ENCODE measurements at places on chromosomes 4 and X. TPM values are rescaled to one million over a fixed set of nuclear protein-coding genes. Genes with fewer than 3 reads are reported as not detected.

DNA sequence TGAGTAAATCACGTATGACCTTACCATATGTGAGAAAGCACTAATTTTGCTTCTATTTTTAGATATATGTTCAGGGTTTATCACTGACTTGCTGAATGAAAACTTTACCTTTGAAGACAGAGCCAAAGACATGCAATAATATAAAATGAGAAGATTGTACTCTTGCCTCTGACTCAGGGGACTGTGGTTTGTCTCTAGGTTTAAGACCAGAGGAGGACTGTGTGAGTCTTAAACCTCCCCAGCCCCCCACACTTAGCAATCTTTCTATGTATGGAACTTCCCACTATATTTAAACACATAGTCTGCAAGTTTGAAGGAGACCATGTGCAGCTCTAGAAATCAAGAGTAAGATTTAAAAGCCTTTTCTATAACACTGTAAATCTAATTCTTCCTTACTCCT lies 368.7 kb upstream of the FAM241A start:
- H3K27me3 ChIP-seq: no peaks in the 10 kb centered on the region
- no peak overlapping the region for H3K27ac ChIP-seq
- peaks cover 4% of the 10 kb centered on the region for H3K4me1 ChIP-seq
- no peak overlapping the region for H3K4me3 ChIP-seq
- H3K36me3 ChIP-seq: no peaks in the 10 kb centered on the region

GRCh38 chr4:77911091-77911490 lies 48.5 kb downstream of the MRPL1 start:
- DNase-seq: no peak
- no peaks in the 10 kb centered on the region for H3K27me3 ChIP-seq
- H3K4me1 ChIP-seq: no peaks in the 10 kb centered on the region
- H3K27ac ChIP-seq: no peak overlapping the region
- H3K36me3 ChIP-seq: no peaks in the 10 kb centered on the region

DNA sequence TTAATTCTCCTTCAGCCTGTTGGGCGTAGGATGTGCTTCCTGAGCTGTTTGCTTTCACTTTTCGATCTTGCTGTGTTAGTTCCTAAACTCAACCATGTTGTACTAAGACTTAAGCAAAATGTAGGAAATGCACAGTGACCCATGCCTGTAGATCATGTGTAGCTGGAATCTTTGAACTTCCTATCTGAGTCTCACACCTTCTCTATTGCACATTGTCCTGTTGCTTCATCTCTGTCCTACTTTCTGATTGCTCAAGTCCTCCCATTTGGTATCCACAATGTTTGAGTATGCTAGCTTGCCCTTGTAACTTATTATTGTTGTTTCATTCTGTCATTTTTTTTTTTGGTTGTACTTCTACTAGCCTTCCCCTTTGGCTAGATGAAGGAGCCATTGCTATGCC lies 239.6 kb downstream of the PPP1R2C start:
- H3K36me3 ChIP-seq: no peaks in the 10 kb centered on the region
- no peaks in the 10 kb centered on the region for H3K4me1 ChIP-seq
- H3K4me3 ChIP-seq: no peak overlapping the region
- no peak for DNase-seq

DNA sequence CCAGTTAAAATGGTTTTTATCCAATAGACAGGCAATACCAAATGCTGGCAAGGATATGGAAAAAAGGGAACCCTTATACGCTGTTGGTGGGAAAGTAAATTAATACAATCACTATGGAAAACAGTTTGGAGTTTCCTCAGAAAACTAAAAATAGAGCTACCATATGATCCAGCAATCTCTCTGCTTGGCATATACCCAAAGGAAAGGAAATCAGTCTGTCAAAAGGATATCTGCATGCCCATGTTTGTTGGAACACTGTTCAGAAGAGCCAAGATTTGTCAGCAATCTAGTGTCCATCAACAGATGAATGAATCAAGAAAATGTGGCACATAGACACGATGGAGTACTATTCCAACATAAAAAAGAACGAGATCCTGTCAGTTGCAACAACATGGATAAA lies 91.0 kb upstream of the SH3RF1 start:
- H3K4me1 ChIP-seq: no peaks in the 10 kb centered on the region
- no peak overlapping the region for H3K4me3 ChIP-seq
- DNase-seq: no peak
- no peak overlapping the region for H3K27ac ChIP-seq
- no peaks in the 10 kb centered on the region for H3K36me3 ChIP-seq

GRCh38 chr4:52249581-52249980 lies 198.5 kb downstream of the SPATA18 start:
- H3K4me3 ChIP-seq: no peak overlapping the region

DNA sequence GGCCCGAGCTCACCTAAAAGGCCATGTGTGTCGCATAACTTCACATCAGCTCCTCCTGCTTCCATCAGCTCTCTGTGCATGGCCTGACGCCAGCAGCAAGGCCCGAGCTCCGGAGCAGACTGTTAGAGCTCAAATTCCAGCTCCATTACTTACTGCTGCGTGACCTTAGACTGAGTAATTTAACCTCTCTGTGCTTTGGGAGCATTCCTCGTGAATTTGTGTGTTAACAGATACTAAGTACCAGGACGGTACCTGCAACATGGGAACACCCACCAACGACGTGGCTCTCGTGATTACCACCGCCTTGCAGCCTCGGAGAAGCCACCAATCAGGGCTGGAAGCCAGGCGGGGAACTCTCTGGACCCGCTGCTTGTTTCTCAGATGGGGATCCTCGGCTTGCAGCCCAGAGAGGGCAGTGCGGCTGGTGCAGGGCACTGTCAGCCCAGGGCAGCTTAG lies 12.9 kb downstream of the LETM1 start:
- no peaks in the 10 kb centered on the region for H3K27me3 ChIP-seq
- no peak for DNase-seq
- H3K36me3 ChIP-seq: peaks cover 20% of the 10 kb centered on the region

GRCh38 chr4:16843831-16844508 lies 54.5 kb downstream of the LDB2 start:
- DNase-seq: no peak
- H3K4me3 ChIP-seq: no peak overlapping the region
- no peaks in the 10 kb centered on the region for H3K27me3 ChIP-seq
- H3K36me3 ChIP-seq: no peaks in the 10 kb centered on the region
- H3K4me1 ChIP-seq: peaks cover 59% of the 10 kb centered on the region

DNA sequence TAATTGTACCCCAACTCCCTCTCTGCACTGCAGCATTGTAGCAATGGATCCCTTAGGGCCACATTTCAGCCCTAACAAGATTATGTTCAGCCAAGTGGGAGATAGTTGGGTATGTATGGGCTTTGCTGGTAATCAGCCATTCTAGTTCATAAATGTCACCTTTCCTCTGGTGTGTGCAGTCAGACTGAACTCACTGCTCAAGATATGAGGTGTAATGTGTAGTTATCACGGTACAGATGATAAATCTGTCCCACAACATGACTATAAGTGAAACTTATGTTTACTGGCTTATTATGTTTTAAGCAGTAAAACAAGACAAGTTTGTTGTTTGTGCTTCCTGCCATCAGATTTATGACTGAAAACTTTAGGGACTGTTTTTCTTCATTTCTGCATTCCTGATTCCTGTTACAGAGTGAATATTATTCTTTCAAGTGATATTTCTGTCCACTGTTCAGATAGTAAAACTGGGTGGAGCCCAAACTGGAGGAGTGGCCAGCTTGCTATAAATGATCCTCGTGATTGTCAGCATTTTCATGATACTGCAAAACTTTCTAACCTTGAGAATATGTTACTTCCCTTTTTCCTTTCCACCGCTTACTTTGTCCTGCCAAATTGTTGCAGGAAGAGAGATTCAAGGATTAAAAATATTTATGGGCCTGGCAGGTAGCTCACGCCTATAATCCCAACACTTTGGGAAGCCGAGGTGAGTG lies 44.9 kb downstream of the ANAPC4 start:
- H3K27ac ChIP-seq: no peak overlapping the region
- no peaks in the 10 kb centered on the region for H3K4me1 ChIP-seq
- H3K27me3 ChIP-seq: no peaks in the 10 kb centered on the region
- H3K4me3 ChIP-seq: no peak overlapping the region
- no peak for DNase-seq
- peaks cover 14% of the 10 kb centered on the region for H3K36me3 ChIP-seq

- H3K4me3 ChIP-seq: no peak overlapping the region
- H3K36me3 ChIP-seq: no peaks in the 10 kb centered on the region
- H3K27ac ChIP-seq: 0 out of 2 replicates have a peak overlapping the region, but pooled peaks have one; percentile 17
These were observed 93.1 kb downstream of the PDLIM5 start for GRCh38 chr4:94544811-94545210.

- H3K4me1 ChIP-seq: no peaks in the 10 kb centered on the region
- no peak overlapping the region for H3K4me3 ChIP-seq
- H3K36me3 ChIP-seq: no peaks in the 10 kb centered on the region
- DNase-seq: no peak
These were observed 457.8 kb downstream of the TRAM1L1 start for GRCh38 chr4:116627545-116627944.

DNA sequence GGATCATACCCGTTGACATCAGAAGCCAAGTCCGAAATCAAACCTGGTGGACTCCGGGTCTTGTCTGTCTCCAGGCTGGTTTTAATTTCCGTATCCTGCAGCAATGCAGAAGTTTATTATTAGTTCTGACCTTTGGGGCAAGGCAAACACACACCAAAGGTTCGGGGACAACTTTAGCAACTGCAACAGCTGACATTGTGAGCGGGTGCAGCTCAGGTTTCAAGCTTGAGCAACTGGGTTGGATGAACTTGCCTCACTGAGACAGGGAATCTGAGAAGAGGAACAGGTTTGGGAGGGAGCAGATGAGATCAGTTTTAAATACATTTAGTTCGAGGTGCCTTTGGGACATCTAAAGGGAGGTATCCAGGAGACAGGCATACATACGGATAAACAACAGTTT lies 110.7 kb downstream of the GNL3L start:
- no peaks in the 10 kb centered on the region for H3K27me3 ChIP-seq
- no peaks in the 10 kb centered on the region for H3K36me3 ChIP-seq
- H3K4me3 ChIP-seq: peak overlapping the region; percentile 55
- H3K4me1 ChIP-seq: peaks cover 20% of the 10 kb centered on the region

GRCh38 chr4:150219841-150220240 lies 141.6 kb downstream of the DCLK2 start:
- H3K27me3 ChIP-seq: no peaks in the 10 kb centered on the region
- H3K36me3 ChIP-seq: no peaks in the 10 kb centered on the region
- H3K4me3 ChIP-seq: no peak overlapping the region

DNA sequence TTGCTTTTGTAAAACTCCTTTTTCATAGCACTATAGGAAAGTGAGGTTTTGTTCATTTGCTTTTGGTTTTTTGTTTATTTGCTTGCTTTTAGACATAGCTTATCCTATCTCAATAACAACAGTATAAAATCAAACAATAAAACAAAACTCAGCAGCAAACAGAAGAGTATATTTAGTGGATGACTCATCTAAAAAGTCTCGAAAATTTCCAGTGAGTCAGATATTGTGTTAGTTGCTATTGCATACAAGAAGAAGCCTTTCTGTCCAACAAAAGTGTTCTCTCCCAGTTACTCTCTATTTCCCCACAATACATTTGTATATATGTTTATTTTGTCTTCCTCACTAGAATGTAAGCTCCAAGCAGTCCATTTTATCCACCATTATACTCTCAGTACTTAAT lies 36.0 kb upstream of the NPNT start:
- H3K27me3 ChIP-seq: no peaks in the 10 kb centered on the region
- no peaks in the 10 kb centered on the region for H3K36me3 ChIP-seq
- DNase-seq: no peak
- H3K4me1 ChIP-seq: no peaks in the 10 kb centered on the region

DNA sequence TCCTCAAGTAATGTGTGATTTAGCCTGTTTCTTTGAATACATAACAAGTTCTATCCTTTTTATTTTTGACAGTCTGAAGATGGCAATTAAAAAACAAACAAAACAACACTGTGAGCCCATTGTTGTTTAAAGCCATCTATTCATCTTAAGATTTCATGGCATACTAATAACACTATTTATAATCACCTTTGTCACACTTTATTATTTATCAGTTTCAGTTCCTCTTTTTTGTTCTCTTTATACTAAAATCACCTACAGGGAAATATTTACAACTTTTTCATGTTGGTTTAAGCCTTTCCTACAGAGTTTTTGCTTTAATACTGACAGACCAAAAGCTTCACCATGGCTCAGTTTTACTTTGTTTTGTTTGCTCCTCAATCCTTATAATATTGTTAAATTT lies 247.4 kb upstream of the CTSO start:
- no peaks in the 10 kb centered on the region for H3K27me3 ChIP-seq
- no peaks in the 10 kb centered on the region for H3K36me3 ChIP-seq
- H3K4me3 ChIP-seq: no peak overlapping the region
- no peak overlapping the region for H3K27ac ChIP-seq
- DNase-seq: no peak
- H3K4me1 ChIP-seq: no peaks in the 10 kb centered on the region

DNA sequence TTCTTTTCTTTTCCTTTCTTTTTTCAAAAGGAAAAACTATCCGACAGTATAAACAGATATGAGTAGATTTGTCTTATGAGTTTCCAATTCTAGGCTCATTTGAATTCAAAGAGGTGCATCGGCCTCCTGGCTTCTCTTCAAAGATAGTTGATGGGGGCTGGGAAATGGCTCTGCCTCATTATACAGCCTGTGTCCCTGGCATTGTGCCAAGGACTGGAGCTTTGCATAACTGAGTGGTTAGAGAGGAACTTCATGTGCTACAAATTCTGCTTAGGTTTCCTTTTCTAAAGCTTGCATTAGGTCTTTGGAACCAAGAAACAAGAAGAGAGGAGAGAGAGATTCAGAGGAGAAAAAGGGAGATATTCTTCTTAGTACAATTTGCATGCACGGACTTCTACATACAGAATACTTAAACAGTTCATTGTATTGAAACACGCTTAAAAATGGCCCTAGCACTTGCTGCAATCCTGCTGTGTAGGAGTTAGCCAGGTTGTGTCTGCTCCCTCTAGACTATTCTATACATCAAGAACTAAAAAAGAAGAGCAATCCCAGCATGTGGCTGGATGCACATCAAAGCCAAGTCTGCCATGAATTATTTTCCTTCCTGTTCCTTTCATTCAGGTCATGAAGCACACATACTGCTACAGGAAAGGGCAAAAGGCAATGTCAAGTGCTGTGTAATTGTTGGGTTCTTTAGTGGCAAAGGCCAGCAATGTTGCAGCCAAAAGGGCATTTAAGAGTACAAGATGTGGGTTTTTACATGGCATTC lies 70.9 kb downstream of the INTS12 start:
- H3K4me3 ChIP-seq: no peak overlapping the region
- no peaks in the 10 kb centered on the region for H3K36me3 ChIP-seq
- DNase-seq: no peak
- no peaks in the 10 kb centered on the region for H3K27me3 ChIP-seq
- H3K27ac ChIP-seq: no peak overlapping the region

The CRMP1 gene
- 143 TPM for total RNA-seq

The TEX13D gene
- not detected for total RNA-seq

The ZNF280C gene
- 14.4 TPM for total RNA-seq

The LDB2 gene
- total RNA-seq: 89.1 TPM

The GTPBP6 gene
- 66.8 TPM for total RNA-seq

The UBA6 gene
- 96.3 TPM for total RNA-seq

The PABPC1L2A gene
- 1.4 TPM for total RNA-seq

The ADH1B gene
- not detected for total RNA-seq

The GYPA gene
- total RNA-seq: not detected

The NRK gene
- total RNA-seq: 15.0 TPM

The MTCP1 gene
- total RNA-seq: 6.3 TPM

The ZNF630 gene
- 1.6 TPM for total RNA-seq

The PSAPL1 gene
- not detected for total RNA-seq

The SMAD1 gene
- 33.6 TPM for total RNA-seq

The PGAM4 gene
- 0.52 TPM for total RNA-seq

The GABRQ gene
- 7.8 TPM for total RNA-seq

The SYP gene
- total RNA-seq: 9.1 TPM

The SNCA gene
- total RNA-seq: 13.0 TPM

The UGT2B7 gene
- total RNA-seq: not detected

The MAGEA12 gene
- total RNA-seq: 0.27 TPM

Data from GM23338 (cell line).